ENCODE measurements at places on chromosomes 1 and 21.

GRCh38 chr1:55670331-55671082 is 455.3 kb upstream of the USP24 start:
- peak; percentile 43 for DNase-seq

DNA sequence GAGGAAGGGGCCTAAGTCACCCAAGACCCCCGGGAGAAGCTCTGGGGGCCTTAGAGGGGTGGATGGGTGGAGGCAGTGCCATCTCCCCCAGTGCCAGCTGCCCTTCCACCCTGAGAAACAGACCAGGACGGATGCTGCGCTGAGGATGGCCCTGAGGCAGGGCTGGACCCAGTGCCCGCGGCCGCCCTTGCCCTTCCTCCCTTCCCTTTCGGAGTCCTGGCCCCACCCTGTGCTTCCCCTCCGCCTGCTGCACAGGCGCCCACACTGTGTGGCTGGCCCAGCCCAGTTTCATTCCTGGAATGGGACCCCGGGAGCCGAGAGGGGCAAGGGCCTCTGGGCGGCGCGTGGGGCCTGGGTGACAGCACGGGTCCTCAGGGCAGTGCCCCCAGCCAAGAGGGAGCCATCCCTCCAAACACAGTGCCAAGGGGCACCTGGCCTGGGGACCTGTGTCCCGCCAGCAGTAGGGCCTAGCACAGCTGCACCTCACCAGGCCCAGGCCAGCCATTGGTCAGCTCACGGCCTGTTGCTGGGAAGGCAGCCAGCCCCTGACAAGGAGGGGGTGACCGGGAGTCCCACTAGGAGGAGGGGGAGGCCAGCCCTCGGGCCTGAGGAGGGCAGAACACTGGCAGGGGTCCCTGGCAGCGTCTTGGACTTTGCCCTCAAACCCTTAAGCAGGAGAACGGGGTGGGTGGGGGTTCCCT is 13.4 kb upstream of the SKI start:
- DNase-seq = no peak

GRCh38 chr1:243729956-243730355 is 120.1 kb downstream of the AKT3 start:
- DNase-seq = no peak

GRCh38 chr1:168235937-168236336 is 10.1 kb downstream of the SFT2D2 start:
- DNase-seq = no peak

- DNase-seq = peak; percentile 35
Observed at GRCh38 chr1:42947117-42947516, 11.6 kb downstream of the SLC2A1 start.

- peak; percentile 50 for DNase-seq
Observed at GRCh38 chr1:234600418-234601281, 9.3 kb downstream of the IRF2BP2 start.

GRCh38 chr21:43988506-43989230 is 23.4 kb upstream of the TRAPPC10 start:
- DNase-seq = no peak

GRCh38 chr1:107964336-107965109 is 457 bp downstream of the VAV3 start:
- DNase-seq = peak; percentile 13

- no peak for DNase-seq
Observed at GRCh38 chr1:53075206-53075605, 13.2 kb downstream of the PODN start.

DNA sequence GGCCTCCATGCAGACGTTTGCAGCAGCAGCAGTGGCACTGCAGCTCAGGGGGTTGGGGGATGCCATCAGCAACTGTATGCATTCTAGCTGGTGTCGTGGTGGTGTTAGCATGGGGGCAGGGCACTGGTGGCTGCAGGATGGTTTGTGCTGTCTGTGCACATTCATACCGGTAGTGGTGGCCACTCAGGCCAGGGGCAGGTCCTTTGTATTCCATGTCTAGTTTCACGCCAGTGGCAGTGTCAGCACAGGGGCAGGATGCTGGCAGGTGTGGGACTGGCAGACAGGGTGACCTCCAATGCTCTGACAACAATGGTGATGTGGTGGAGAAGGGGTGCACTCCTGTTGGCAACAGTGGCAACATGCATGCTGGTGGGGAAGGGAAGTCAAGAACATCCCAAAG is 194.2 kb upstream of the LRRC7 start:
- DNase-seq = no peak

GRCh38 chr1:114310695-114311271 is 157.1 kb upstream of the SYT6 start:
- DNase-seq = peak; percentile 80

- peak; percentile 40 for DNase-seq
Observed at GRCh38 chr1:108199201-108199691, 897 bp downstream of the SLC25A24 start.

- DNase-seq = no peak
Observed at GRCh38 chr1:31747304-31747703, 16.8 kb downstream of the ADGRB2 start.

DNA sequence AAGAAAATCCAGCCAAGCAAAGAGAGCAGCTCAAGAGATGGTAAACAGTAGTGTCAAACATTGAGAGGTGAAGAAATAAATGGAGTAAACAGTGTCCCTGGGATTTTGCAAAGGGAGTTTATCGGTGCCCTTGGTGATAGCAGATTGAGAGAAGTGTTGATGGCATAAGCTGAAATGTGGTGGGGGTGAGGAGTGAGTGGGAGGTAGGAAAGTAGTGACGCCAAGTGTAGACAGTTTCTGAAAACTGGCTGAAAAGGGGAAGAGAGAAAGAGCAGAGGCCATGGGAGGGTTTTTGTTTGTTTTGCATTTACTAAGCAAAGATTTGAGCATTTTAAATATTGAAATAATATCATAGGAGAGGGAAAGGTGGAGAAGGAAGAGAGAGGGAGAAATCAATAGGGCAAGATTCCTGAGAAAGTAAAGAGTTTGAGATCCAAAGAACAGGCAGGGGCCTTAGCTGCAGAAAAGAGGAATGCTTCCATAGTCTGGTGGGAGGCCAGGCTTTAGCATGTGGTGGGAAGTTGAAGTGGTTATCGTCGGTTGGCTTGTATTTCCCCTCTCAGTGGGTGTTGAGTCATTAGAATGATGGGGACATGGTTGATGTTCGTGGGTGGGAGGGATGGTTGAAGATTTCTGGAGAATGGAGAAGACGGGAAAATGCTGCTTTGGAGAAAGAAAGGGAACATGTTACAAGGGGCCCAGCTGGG is 26.8 kb upstream of the RASAL2 start:
- no peak for DNase-seq

GRCh38 chr1:1768249-1768992 is 9.8 kb downstream of the NADK start:
- DNase-seq = no peak

DNA sequence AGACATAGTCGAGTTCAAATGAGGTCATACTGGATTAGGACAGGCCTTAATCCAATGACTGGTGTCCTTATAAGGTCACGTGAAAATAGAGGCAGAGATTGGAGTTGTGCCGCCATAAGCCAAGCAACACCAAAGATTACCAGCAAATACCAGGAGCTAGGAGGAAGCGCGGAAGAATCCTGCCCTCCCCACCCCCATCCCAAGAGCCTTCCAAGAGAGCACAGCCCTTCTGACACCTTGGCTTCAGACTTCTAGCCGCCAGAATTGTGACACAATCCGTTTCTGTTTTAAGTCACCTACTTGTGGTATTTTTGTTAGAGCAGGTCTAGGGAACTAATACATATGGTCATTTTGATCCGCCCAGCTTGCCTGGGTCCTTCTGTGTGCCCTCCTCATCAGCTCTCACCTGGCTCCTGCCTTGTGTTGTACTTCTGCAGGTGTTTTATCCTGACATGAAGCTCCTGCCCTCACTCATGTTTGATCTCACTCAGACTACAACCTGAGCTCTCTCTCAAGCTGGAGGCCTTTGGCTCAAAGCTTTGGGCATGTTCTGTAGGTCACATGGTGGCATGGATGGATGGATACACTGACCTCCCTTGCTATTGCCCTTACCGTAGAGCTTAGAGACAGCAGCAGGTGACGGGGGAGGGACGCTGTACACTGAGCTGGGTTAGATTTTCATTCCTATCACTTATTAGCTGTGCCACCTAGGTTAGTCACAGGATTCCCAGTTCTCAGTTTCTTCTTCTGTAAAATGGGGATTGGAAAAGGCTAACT is 10.7 kb upstream of the NUAK2 start:
- no peak for DNase-seq

GRCh38 chr1:91754816-91755580 is 131.0 kb downstream of the TGFBR3 start:
- peak; percentile 62 for DNase-seq

DNA sequence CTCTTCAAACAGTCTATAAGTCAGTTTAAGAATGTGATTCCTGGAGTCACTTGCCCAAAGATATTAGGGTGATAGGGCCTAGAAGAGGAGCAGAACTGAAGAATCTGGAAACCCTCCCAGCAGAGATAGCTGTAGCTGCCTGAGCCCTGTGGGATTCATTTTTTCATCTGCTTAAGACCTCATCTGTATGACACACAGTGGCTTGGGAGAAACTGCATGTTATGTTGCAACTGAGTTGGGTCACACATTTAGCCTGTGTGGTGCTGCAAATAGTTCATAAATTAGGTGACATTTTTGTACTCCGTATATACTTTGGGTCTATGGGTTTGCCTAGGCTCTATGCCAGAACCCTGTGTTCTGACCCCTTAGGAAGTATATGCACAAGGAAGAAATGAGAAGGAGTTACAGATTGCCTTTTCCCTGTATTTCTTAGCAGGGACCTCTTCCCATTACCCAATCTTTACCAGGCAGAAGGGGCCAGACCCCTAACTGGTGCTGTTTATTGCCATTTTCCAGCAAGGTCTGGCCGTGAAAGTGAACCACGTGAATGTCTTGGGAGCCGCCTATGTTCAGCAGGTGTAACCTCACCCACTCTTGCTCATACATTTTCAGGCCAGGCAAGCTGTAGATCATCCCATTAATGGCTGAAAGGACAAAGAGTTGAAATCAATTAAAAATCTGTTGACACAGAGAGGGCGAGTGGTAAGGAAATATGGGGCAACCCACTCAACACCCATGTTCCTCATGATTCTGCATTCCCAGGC is 41.9 kb upstream of the SLC19A2 start:
- DNase-seq = peak; percentile 45

- no peak for DNase-seq
Observed at GRCh38 chr1:45879885-45880598, 76.6 kb downstream of the MAST2 start.

- no peak for DNase-seq
Observed at GRCh38 chr1:24101796-24102586, 9.9 kb downstream of the MYOM3 start.

GRCh38 chr1:235056937-235057336 is 71.7 kb downstream of the TOMM20 start:
- no peak for DNase-seq

- DNase-seq = peak; percentile 92
Observed at GRCh38 chr1:219174460-219175211, 958 bp downstream of the LYPLAL1 start.

DNA sequence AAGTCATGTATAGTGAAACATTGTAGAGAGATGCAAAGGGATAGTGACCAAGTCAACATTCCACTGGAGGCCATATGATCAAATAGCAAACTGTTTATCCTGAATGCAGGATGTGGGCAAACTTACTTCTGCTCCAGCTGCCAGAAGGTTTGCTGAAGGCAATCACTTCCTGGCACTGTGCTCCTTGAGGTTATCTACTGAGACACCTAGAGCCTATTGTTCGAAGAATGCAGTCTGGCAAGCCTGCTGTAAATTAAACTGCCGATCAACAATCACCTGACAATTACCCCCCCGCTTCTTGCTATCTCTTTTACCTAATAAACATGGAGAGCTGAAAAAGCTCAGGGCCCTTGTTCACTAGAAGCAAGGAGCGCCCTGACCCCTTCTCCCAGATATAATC is 139.4 kb upstream of the B3GALT2 start:
- peak; percentile 10 for DNase-seq

- peak; percentile 51 for DNase-seq
Observed at GRCh38 chr1:213934649-213935048, 53.1 kb upstream of the PROX1 start.

GRCh38 chr1:100035214-100035613 is 65.4 kb downstream of the SLC35A3 start:
- DNase-seq = no peak

DNA sequence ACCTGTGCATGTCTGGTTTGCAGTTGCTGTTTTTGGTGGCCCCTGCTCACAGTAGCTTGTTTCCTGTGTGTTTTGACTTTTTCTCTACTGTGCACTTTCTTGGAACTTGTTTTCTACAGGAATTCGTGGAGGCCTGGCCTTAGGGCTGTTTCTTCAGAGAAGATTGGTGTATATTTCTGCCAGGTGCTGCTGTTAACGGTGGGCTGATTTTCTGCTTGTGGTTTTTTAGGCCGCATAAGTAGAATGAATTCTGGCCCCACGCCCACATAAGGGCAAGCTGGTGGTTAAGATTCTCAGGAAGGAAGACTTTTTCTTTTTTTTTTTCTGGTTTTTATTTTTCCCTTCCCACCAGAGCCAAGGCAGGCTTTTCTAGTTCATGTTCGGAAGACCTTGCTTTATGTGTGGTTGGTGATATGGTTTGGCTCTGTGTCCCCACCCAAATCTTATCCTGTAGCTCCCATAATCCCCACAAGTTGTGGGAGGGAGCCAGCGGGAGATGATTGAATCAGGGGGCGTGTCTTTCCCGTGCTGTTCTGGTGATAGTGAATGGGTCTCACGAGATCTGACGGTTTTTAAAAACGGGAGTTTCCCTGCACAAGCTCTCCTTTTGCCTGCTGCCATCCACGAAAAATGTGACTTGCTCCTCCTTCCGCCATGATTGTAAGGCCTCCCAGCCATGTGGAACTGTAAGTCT is 71.5 kb upstream of the DISP3 start:
- DNase-seq = no peak

- DNase-seq = peak; percentile 37
Observed at GRCh38 chr1:224864006-224864405, 65.5 kb upstream of the DNAH14 start.

GRCh38 chr1:198942466-198942865 is 303.6 kb downstream of the PTPRC start:
- no peak for DNase-seq

GRCh38 chr1:22687191-22687590 is 23.4 kb upstream of the EPHB2 start:
- no peak for DNase-seq

GRCh38 chr1:41515131-41515678 is 30.7 kb upstream of the EDN2 start:
- no peak for DNase-seq

DNA sequence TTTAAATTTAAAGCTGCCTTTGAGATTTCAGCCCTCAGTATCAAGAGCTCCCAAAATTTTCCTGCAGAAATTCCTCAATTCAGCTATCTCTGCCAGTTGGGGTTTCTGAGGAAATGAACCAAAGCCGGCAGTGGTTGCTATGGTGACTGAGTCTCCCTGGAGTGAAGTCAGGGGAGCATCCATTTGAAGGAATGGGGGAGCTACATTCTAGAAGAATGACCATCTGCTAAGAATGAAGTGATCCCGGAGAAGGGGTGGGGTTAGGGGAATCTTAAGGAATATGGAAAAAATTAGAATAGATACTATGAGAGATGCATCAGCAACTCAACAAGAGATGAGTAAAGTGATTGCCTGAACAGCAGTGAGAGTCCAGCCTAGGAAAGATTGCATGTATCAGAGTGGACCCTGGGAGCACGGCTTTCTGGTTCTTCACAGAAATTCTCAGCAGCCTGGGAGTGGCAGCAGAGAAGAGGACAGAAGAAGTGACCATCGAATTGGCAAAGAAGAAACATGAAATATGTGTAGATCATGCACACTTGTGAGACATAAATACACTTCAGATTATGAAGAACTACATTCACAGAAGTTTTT is 94.7 kb downstream of the CHD1L start:
- DNase-seq = no peak

Data from cardiac fibroblast (primary cell).